ENCODE measurements at places on chromosomes 7 and 10. TPM values are rescaled to one million over a fixed set of nuclear protein-coding genes. Genes with fewer than 3 reads are reported as not detected.

Gene CALHM1
- 0.12 TPM for total RNA-seq

GRCh38 chr7:104317948-104318629 lies 10.3 kb upstream of the LHFPL3 start:
- no peaks in the 10 kb centered on the region for H3K36me3 ChIP-seq
- H3K27ac ChIP-seq, result no peak overlapping the region
- H3K4me3 ChIP-seq, result no peak overlapping the region
- H3K4me1 ChIP-seq, result no peaks in the 10 kb centered on the region
- no peak for DNase-seq
- H3K27me3 ChIP-seq, result peaks cover 5% of the 10 kb centered on the region

Gene PSMA2
- 104 TPM for total RNA-seq

Gene ATXN7L1
- total RNA-seq, result 23.8 TPM

- H3K36me3 ChIP-seq, result no peaks in the 10 kb centered on the region
- no peak overlapping the region for H3K4me3 ChIP-seq
- no peak overlapping the region for H3K27ac ChIP-seq
- no peaks in the 10 kb centered on the region for H3K4me1 ChIP-seq
- H3K27me3 ChIP-seq, result no peaks in the 10 kb centered on the region
Observed at GRCh38 chr10:8350250-8350967, 295.9 kb downstream of the GATA3 start.

- DNase-seq, result peak; percentile 11
- peak overlapping the region; percentile 96 for H3K27ac ChIP-seq
- H3K27me3 ChIP-seq, result no peaks in the 10 kb centered on the region
- no peak overlapping the region for H3K4me3 ChIP-seq
- peaks cover 59% of the 10 kb centered on the region for H3K36me3 ChIP-seq
Observed at GRCh38 chr7:135168001-135168400, 2.5 kb downstream of the CYREN start.

DNA sequence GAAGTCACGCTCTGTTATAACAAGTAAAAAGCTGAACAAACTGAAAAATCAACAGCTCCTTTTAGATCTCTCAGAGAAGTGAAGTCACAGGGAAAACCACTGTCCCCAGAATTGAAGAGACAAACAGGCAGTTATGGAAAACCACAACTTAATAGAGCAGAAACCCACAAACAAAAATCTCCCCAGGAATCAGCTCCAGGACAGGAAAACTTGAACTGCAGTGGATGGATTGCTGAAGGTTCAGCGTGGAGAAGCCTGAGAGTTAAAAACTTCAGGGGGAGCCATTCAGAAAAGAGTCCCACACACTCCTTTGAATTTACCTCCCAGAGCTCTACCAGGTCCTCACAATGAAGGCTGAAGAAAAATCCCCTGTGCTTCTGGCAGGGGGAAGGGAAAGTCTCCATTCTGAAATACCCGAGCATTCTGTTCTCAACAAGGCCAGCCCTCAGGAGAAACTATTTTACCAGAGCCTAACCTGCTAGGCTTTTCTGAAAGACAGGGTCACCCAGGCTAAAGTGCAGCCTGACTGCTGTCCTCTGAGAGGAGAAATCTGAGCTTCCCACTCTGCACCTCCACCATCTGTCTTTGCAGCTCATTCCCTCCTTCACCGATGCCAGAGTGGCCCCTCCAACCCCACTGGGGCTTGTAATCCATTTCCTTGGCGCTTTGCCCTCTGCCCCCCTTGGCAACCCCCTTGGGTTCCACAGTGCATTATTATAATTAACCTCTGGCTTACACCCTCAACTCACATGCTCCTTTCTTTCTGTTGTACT lies 65.0 kb upstream of the CCNY start:
- no peak for DNase-seq
- H3K4me3 ChIP-seq, result no peak overlapping the region
- peaks cover 8% of the 10 kb centered on the region for H3K4me1 ChIP-seq
- no peak overlapping the region for H3K27ac ChIP-seq

DNA sequence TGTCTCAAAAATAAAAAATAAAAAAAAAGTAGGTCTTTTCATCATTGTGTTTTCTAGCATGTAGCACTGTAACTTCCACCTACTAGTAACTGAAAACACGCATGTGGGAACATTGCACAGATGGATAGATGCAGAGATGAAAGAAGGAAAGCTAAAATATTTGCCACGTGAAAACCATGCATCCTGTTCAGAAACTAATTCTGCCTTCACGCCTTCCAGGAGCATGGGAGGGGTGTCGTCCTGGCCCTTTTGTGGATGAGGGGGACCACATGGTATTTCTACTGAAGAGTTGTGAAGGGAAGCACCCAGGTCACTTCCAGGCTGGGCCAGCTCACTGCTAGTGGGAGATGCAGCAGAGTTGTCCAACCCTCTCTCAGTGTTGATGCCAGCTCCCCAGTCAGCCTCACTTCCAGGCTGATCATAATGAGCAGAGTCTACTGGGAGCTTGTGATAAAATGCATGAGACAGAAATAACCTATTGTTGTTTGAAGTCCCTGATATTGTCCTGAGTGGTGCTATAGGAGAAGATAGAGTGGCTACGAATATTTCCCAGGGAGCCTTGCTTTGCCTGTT lies 287.1 kb upstream of the CELF2 start:
- no peaks in the 10 kb centered on the region for H3K4me1 ChIP-seq
- DNase-seq, result no peak
- no peak overlapping the region for H3K27ac ChIP-seq

GRCh38 chr7:17546189-17546588 lies 247.7 kb downstream of the AHR start:
- no peak overlapping the region for H3K27ac ChIP-seq
- H3K4me1 ChIP-seq, result no peaks in the 10 kb centered on the region
- no peaks in the 10 kb centered on the region for H3K36me3 ChIP-seq
- H3K4me3 ChIP-seq, result no peak overlapping the region
- peaks cover 10% of the 10 kb centered on the region for H3K27me3 ChIP-seq

GRCh38 chr10:28668363-28669226 lies 8.7 kb upstream of the BAMBI start:
- peaks cover 13% of the 10 kb centered on the region for H3K4me1 ChIP-seq
- H3K4me3 ChIP-seq, result peak overlapping the region; percentile 69

DNA sequence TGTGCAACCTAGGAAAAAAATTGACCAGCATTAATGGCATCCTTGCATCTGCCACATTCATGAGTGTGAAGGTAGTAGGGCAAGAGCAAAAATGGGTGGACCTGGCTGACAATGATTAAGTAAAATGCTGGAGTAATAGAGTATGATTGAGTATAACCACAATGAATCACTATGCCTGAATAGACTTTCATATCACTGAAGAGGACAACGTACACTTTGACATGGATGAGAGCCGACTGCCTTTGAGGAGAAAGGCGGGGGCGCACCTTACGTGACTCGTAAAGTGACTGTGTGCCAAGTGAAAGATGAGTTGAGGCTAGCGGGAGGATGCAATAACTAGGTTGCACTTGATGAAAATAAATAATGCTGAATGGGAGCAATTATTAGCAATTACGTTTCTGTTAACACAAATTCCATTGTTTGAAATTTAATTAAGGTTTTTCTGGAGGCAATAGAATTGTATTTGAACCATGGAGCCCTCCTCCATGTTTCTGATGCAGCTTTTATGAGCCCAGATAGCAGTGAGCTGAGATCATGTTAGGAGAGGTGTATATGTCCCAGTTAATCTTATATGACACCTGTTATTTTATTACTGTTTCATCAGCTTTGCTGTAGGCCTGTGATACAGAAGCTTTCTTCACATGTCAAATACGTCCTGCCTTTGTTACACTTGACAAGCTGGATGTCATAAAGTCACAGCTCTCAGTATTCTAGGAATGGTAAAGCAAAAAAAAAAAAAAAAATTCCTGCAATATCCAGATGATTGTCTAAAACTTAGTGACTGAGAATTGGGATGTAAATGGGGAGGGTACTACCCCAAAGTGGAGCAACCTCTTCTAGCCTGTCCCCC lies 596.5 kb downstream of the NXPH1 start:
- H3K27me3 ChIP-seq, result no peaks in the 10 kb centered on the region
- DNase-seq, result no peak
- no peak overlapping the region for H3K4me3 ChIP-seq
- H3K27ac ChIP-seq, result no peak overlapping the region
- H3K36me3 ChIP-seq, result no peaks in the 10 kb centered on the region
- H3K4me1 ChIP-seq, result no peaks in the 10 kb centered on the region

- peaks cover 22% of the 10 kb centered on the region for H3K4me1 ChIP-seq
- DNase-seq, result no peak
- H3K36me3 ChIP-seq, result peaks cover 3% of the 10 kb centered on the region
- H3K27ac ChIP-seq, result no peak overlapping the region
Observed at GRCh38 chr7:156608173-156608478, 32.4 kb upstream of the RNF32 start.

DNA sequence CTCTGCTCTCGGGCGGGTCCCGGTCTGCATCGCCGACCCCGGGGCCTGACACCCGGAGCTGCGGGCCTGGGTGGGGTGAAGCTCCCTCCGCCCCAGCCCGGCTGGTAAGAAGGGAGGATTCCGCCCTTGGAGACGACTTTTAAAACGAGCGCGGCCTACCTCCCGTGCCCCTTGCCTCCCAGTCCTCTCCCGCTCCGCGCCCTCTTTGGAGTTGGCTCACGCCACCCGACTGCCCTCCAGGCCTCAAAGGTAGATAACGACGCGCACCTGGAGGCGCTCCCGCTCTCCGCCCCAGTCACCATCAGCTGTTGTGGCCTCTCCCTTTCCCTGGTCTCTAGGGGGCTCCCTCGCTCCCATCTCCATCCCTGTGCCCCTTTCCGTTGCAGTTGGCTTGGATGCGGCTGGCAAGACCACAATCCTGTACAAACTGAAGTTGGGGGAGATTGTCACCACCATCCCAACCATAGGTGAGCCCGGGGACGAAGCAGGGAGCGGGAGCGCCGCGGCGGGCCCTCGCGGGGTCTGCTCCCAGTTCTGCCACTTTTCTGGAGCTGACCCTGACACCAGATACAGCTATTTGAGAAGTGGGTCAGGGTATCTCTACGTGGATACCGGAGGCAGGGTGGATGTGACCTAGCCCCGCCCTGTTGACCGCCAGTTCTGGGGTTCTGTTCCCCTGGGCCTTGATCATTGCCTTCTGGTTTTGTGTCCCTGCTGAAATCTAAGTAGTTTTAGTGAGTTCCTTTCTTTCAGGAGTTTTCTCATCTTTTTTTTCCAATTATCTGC lies 679 bp downstream of the ARF5 start:
- H3K4me1 ChIP-seq, result peaks cover 37% of the 10 kb centered on the region
- no peaks in the 10 kb centered on the region for H3K27me3 ChIP-seq
- H3K4me3 ChIP-seq, result peak overlapping the region; percentile 99
- peaks cover 15% of the 10 kb centered on the region for H3K36me3 ChIP-seq
- peak overlapping the region; percentile 97 for H3K27ac ChIP-seq

- no peaks in the 10 kb centered on the region for H3K36me3 ChIP-seq
- H3K27me3 ChIP-seq, result no peaks in the 10 kb centered on the region
- H3K4me1 ChIP-seq, result no peaks in the 10 kb centered on the region
- no peak overlapping the region for H3K27ac ChIP-seq
Observed at GRCh38 chr7:126052229-126052628, 1122.6 kb upstream of the POT1 start.

DNA sequence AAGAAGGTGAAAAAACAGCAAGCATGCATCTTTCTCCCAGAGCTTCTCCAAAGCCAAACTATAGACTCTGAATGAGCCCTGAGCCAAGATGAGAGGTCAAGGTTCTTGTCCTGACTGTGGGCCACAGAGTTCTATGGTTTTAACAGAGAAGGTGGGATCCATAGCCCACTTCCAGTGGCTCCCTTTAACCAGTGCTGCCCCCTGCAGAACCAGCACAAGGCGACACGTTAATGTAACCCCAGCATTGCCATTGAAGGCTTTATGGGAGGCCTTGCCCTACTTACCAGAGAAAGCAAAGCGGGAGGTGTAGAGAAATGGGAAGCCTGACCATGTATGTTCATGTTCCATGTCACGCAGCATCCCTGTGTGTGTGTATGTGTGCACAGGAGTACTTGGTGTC lies 243.6 kb downstream of the PRPF18 start:
- peaks cover 5% of the 10 kb centered on the region for H3K27me3 ChIP-seq
- H3K4me3 ChIP-seq, result no peak overlapping the region
- no peak for DNase-seq
- peaks cover 9% of the 10 kb centered on the region for H3K4me1 ChIP-seq
- H3K36me3 ChIP-seq, result no peaks in the 10 kb centered on the region
